ENCODE measurements at places on chromosomes 2 and 18.

DNA sequence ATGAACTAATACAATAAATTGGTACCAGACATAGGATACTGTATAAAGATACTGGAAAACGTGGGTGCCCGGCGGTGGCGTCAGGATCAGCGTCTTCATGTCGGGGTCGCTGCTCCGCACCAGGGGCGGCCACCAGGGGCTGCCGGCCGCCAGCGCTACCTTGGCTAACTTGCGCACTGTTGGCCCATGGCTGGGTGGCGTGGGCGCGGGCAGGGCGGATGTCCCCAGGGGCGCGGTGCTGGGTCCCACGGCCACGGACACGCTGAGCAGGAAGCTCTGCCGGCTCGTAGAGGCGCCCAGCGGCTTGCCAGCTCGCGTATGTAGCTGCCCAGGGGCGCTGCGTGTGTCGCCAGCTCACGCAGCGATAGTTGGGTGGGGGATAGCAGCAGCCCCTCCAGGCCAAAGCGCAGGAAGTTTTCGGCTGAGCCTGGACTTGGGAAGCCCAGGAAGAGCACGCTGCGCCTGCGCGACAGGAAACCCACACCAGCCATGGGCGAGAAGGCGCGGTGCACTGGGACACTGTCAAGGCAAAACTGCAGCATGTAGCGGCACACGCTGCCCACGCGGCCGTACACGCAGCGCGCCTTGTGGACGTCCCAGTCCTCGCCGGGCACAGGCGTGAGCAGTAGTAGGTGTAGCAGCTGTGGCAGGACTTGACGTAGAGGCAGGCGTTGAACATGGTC, 299.9 kb downstream of the CCDC74A start:
- DNase-seq = no peak

- no peak for DNase-seq
These were observed 84.9 kb upstream of the PMAIP1 start for GRCh38 chr18:59814891-59815290.

DNA sequence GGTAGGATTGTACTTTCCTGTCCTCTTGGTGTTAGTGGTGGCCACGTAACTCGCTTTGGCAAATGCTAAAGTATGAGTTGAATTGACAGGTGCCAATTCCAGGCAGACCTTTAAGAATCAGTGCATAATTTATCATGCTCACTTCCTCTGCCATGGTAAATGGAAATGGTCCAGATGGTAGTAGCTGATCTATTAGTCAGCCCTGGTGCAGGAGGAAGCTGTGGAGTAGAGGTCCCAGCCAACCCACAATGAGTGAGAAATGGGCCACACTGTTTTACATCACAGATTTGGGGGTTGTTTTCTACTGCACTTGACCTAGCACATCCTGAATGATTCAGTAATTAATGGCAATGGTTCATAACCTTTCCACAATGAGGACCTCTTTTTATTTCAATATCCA, 104.4 kb downstream of the RGPD3 start:
- DNase-seq = no peak

DNA sequence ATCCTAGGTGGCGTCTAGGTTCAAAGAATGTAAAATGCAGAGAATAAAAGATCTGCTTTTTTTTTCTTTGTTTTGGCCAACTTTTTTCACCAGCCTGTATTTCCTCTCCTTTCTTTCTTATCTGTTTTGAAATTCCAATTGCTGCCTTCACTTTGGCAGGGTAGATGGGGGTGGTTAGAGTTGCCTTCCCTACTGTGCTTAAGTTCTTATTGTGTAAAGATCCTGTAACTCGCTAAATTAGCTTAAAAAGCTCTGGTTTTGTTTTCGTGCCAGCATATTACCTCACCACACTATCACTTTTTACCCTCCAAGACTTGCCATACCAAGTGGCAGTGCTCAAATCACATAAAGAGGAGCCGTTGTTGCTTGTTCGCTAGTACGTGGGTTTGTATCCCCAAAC, 921.7 kb downstream of the DPP10 start:
- no peak for DNase-seq

DNA sequence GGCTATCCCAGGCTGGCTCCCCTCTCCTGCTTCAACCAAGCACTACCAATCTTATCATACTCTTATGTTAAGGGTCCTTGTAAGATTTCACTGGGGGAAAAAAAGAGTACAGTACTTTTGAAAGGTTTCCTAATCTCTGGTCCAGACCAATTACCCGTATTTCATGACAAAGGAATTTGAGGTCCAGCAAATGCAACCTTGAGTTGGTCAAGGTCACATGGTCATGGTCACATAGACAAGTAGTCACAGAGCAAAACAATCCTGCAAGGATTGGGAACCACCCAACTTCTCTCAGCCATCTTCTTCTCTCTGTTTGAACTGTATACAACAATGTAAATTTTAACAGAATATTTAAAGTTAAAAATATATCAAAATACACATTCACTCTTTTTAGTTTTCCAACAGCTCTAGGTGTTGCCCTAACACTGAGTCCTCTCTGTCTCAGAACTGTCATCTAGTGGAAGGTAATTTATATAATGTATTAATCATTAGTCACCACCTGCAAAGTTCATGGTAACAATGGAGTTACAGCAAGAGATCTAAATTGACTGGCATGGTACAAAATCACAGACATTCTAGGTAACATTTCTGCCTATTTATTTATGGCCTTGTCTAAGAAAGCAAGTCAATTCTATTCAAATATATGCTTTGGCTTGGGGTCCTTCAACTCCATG, 21.5 kb downstream of the DTNB start:
- DNase-seq = no peak

DNA sequence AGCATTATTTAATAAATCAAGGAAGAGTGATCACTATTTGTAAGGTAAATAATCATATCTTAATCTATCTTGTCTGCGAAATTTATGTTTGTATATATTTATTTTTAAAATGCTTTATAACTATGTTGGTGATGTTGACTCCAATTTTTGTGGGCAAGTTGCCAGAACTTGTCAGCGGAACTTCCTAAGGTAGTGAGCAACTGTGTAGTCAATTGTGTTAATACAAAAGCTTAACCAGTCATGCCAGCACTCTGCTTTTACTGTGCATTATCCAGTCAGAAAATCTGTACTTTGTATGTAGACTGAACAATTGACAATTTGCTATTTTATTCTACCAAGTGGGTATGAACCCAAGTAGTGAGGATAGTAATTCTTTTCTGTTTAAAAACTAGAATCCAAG, 61.9 kb upstream of the RND3 start:
- no peak for DNase-seq

GRCh38 chr18:37393945-37394609, 171.5 kb downstream of the CELF4 start:
- DNase-seq = no peak

GRCh38 chr18:36543991-36544725, 246.6 kb downstream of the FHOD3 start:
- DNase-seq = peak; percentile 69

GRCh38 chr2:28160986-28161425, 231.7 kb upstream of the FOSL2 start:
- no peak for DNase-seq

DNA sequence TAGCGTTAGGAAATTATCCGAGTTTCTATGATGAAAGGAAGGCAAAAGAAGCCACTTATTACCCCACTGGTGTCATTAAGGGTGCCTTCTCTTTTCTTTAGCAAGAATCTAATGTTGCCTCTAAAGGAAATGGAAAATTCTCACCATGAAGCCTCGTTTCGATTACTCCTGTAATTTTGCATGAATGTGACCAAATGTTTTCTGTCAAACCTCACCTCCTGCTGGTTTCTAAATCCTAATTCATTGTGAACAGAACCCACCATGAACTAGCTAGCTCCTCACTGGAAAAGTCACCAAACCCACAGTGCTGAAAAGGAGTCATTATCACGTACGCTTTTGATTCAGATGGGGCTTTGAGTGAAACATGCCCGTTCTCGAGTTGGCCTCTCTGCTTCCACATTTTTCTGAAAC, 119.9 kb downstream of the COPS8 start:
- no peak for DNase-seq

DNA sequence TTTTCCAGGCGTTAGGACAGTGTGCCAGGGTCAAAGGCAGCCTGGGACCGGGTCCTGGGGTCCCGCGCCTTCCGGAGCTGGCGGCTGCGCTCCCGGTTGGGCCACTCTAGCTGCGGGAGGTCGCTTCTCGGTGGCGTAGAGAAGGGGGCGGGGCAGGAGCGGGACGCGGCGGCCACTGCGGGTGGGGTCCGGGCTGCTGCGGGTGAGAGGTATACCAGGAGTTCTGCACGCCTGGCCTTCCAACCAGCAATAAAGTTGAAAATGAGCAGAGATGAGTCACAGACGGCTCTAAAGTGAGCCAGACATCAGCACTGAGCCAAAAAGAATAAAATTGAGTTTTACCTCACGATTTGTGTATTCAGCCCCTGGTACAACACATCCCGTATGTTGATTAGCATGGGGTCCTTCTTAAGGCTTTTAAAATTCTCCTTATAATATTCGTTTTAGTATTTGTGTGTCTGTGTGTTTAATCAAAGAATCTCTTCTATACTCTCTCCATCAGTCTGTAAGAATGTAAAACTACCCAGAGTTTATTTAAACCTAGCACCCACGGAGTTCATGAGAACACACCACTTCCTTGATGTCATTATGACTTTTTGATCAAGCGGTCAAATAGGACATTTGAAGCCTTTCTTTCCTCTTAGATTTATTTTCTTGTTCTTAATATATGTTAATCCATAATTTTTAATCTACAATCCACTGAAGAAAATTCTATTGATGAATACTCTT, at the start of gene C1GALT1C1L:
Gene C1GALT1C1L (minus strand): TSS at position 108 of the 729 bp plus-strand sequence. CDS start 107 bp downstream, at position 1.
- no peak for DNase-seq

GRCh38 chr2:48328159-48328809, 201.7 kb upstream of the STON1 start:
- DNase-seq = no peak

DNA sequence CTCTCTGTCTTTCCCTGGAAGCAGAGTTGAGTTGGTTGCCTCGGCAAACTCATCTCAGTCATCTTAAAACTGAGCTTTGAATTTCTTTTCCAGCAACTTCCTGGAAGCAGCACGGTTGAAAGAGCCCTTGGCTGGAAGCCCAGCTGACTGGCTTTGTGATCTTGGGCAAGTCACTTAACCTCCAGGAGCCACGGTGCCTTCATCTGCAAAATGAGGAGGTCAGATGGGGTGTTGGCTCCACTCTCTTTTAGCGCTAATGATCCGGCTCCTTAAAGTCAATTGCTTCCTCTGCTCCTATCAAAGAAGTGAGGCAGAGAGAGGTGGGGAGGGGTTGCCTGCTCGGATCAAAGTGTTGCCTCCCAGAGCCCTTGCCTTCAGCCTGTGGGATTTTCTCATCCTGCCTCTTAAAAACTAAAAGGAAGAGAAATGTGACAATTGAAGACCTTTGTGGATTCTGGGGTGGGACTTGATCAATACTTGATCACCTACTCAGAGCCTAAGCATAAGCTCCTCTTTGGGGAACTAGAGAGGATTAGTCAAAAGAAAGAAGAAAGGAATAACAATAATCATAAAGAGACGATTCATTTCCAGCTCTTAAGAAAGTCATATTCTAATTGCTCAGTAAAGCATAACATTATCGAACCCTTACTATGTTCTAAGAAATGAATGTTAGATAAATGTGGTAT, 86.6 kb downstream of the MYCN start:
- DNase-seq = no peak

- DNase-seq = no peak
These were observed 307.7 kb downstream of the STK39 start for GRCh38 chr2:167939514-167940345.

- no peak for DNase-seq
These were observed 266.6 kb downstream of the ETAA1 start for GRCh38 chr2:67663776-67664175.
